ENCODE measurements at places on chromosomes 7 and 10.

DNA sequence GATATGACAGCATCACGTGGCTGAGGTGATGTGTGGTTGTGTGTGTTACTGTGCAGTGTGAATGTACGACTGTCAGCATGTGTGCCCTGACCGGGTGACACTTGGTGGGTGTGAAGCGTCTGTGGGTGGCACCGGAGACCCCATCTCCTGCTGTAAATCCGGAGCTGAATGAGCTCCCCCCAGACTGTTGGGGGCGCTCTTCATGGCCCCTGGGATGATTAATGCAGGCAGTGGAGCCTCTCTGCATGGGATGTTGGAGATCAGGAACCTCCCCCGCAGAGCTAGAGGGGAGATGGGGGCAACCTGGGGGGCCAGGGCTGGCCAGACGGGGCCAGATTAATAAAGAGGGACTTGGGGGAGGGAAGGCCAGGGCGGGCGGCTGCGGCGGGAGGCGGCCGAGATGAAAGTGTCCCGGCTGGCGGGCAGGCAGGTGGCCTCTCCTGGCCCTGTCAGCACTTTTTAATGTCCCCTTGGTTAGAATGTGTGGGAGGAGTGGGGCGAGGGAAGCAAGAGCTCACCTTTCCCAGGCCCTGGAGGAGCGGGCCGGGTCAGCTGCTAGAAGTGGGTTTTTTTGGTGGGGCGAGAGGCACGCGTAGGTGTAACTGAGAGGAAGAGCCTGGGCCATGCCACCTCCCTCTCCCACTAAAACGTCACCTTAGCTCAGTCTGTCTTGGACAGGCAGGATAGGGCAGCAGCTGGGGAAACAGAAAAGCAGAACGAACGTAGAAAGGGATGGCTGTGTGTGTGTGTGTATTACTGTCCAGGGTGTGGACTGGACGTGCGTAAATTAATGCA lies 34.1 kb downstream of the HIF1AN start:
- DNase-seq = no peak

- no peak for DNase-seq
These were observed 540.1 kb upstream of the FZD8 start for GRCh38 chr10:36182179-36182566.

DNA sequence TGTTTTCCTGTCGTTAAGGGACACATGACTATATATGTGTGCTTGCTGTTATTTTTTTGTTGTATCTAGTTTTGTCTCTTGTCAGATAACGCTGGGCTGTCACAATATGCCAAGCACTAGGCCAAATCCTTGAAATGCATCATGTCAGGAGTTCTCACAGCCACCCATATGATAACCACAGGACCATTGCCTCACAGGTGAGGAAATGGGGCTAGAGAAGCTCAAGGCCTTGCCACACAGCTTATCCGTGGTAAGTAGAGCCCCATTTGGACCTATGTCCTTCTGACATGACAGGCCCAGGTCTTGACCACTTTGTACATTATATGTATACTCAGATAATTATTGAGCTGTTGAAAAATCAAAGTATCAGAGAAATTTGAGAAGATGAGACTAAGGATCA lies 42.0 kb upstream of the TARP start:
- no peak for DNase-seq

DNA sequence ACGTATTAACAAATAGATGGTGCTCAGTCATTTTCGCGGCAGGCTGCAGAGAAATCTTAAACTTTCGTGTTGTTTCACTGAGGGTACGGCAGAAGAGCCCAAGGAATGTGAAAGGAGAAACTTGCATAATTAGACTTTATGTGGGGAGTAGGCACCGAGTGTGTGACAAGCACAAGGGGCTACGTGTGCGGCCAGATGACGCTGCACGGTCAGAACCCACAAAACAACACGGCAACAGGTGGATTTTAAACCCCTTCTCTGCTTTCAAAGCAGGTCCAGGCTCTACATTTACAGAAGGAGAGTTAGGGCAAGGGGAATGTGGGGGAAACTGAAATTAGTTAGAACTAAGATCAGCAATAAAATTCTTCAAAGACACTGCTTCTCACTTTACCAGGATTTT lies 392 bp upstream of the UCN3 start:
- DNase-seq = no peak

DNA sequence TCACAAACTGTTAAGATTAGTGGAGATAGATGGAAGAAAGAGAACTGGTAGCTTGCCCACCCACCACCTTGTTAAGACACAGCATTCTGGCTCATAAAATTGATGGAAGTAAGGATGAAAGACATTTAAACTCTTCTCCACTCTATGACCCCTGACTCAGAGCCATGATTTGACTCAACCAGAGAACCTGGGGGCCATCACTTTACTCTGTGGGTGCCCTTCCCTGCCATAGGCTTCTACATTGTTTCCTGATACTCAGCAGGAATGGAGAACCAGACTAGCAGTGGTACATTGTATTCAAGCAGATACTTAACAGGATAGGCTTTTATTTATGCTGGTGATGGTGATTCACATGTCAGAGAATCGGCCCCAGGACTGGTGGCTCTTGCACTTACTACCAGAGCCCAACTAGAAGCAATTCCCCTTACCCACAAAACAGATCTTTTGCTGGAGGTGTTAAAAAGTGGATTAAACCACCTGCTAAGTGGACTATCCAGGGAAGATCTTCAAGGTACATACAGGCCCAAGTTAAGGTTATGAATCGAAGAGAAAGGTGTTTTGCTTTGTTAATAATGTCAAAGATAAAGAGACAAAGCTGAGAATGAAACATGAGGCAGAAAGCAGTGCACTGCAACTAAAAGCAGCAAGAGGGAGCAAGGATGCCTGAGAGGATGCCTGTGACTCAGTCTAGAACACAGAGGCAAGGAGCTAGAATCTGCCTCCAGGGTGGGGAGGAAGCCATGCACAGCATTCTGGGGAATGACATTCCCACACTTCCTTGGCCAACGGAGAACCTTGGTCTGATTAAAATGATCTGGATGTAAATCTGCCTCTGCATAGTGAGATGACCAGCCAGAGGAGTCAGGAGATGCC lies 36.0 kb upstream of the GLI3 start:
- DNase-seq = peak; percentile 8

DNA sequence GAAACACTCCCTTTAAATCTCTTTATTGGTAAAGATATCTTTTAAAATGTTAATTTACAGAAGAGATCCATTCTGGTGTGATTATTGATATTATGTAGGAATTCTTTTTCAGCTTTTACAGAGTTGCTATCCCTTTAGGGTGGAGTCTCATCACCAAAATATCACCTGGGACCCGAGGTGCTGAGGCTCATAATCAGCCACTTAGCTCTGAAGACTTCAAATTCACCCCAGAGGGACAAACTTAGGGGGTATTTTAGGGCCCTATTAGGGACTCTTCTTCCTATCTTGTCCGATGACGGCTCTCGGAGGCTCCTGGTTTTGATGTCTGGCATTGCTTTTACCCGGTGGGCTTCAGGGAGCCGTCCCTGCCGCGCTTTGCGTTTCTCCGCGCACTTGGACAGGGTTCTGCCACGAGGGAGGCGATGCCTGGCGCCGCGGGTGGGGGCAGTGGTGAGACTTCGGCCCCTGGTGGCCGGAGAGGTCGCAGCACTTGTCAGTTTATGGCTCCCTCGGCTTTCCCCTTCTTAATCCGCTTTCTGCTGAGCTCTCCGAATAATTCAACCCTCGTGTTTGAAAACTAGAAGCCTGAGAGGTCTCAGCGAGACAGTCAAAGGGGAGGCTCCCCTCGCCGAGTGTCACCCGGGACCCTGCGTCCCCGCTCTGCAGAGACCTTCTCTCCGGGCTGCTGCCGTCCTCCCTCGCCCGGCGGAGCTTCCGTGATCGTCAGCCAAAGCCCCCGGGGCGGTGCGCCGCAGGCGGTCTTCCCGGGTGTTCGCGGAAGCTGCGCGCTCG lies 27.8 kb downstream of the RBM20 start:
- peak; percentile 70 for DNase-seq

GRCh38 chr7:128835790-128836641 lies 5.8 kb downstream of the FLNC start:
- no peak for DNase-seq

GRCh38 chr10:72735288-72735936 lies 43.5 kb downstream of the MCU start:
- DNase-seq = no peak

GRCh38 chr7:96316949-96317348 lies 4.9 kb downstream of the SLC25A13 start:
- no peak for DNase-seq

DNA sequence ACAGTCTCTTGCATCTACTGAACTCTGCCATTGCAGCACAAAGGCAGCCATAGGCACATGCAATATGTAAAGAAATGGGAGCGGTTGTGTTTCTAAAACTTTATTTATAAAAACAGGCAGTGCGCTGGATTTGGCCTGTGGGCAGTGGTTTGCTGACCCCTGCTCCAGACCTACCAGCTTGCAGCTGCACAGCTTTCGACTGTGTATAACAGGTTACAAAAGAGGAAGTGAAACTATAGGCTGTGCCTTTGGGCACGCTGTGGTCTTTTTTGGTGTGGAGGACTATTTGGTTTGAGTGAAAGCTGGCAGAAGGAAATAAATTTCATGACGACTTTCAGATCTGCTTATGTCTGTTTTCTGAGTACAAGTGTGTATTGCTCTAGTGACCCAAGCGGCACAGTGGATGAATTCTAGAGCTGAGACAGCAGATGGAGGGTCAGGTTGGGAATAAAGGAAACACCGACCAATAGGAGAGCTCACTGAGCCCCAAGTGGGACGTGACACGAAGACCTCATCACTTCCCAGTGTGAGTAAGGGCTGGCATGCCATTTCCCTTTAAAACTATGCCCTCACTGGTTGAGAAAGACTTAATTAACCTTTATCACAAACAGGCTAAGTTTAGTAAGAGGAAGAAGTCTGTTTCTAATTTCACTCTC lies 152.7 kb downstream of the ANK3 start:
- no peak for DNase-seq

DNA sequence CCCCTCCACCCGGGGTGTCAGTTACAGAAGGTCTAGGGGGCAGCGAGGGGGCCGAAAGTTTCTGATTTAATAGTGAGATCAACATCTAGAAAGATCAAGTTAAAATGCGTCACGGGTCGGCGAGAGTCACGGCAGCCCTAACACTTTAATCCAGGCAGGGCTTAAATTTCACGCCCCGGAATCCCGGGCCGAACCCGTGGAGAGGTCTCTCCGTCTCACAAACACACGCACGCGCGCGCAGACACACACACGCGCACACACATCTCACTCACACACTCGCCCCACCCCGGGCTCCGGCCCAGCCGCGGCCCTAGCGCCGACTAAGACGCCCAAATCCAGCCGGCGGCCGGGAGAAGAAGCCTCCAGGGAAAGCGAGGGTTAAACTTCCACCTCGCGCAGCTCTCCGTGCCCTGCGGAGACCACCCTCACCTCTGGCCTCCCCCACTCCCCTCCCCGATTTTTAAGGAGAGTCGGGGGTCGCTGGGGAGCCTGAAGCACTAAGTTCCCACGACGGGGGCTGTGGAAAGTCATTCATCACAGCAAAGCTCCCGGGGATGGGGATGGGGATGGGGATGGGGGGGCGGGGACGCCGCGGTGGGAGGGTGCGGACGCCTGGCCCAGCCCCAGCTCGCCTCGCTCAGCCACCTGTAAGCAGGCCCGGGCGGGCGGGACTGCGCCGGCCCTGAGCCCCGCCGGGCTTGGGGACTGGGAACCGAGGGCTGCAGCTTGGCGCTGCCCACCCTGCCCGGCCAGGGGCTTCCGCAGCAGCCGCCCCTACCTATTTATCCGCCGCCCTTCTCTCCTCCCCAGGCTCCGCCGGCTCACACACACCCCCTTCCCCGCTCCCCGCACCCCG lies 1.6 kb downstream of the PDGFA start:
- peak; percentile 18 for DNase-seq

DNA sequence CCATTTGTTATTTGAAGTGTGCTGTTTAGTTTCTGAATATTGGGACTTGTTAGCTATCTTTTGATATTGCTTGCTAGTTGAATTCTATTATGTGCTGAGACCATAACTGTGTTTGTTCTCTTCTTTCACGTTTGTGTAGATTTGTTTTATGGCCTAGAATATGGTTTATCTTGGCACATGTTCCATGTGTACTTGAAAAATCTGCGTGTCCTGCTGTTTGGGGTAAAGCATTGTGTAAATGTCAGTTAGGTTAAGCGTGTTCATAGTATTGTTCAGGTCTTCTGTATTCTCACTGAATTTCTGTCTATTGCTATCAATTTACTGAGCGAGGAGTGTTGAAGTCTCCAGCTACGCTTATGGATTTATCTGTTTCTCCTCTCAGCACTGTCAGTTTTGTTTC lies 19.4 kb downstream of the MMP21 start:
- no peak for DNase-seq

DNA sequence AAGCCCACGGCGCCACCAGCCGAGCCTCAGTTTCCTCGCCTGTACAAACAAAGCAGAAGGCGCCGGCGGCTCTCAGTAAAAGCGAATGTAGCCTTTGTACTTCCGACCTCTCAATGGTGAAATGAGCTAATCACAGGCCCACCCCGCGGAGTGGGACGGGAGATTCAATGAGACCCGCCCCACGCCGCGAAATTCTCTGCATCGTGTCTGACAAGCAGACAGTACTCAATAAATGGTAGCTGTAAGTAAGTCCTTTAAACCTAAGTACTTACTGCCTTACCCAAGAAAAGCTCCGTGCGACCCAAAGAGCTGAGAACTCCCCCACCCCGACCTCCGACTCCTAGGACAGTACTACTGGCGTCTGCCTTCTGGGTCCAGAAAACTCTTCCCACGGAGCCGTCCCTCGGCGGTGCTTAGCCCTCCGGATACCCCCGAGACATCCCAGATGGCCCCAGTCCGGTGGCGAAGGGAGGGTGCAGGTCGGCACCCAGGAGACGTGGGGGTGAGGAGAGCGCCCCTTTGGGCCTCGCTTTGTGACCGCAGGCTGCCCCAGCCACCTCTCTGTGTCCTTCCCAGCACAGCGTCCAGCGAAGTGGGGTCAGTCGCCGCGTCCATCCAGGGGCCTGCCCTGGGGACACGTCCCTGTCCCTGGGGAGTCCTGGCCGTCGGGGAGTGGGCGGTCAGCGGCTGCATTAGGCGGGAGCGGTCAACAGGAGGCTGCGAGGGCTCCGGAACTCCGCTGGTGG lies 972 bp upstream of the CXCL12 start:
- DNase-seq = no peak

DNA sequence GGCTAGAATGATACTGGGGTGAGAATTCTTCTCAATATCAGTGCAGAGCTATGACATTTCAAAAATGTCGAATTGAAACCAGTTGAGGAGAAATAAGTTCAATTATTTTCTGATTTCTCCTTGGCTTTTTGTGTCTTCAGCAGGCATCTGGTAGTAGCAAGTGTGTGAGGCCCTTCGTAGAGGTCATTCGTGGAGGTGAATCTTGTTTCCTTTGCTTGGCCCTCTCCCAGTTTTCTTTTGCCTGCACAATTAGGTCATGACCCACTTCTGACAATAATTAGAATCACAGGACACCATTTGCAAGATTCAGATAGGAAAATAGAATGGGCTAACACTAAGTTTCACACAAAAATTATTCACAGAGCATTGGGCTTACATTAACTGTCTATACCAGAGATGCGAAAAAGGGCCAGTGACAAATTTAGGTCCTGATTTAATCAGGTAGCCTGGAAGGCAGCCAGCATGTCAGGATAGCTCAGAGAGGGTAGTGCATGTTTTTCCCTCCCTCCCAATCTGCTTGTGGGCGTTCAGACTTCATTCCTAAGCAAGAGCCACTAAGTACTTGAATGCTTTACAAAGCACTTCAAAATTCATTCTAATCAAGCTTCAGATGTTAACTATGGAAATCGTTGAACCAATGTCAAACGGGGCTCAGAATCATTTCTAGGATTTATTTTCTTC lies 24.0 kb upstream of the A1CF start:
- no peak for DNase-seq

Data from kidney glomerular epithelial cell (primary cell).